SK-N-MC (cell line): ENCODE measurements at places on chromosomes 4 and X.

- no peak for DNase-seq
Measured at GRCh38 chrX:121151293-121151692, 103.9 kb downstream of the GLUD2 start.

GRCh38 chr4:102091656-102092055, 253.6 kb downstream of the SLC39A8 start:
- no peak for DNase-seq

DNA sequence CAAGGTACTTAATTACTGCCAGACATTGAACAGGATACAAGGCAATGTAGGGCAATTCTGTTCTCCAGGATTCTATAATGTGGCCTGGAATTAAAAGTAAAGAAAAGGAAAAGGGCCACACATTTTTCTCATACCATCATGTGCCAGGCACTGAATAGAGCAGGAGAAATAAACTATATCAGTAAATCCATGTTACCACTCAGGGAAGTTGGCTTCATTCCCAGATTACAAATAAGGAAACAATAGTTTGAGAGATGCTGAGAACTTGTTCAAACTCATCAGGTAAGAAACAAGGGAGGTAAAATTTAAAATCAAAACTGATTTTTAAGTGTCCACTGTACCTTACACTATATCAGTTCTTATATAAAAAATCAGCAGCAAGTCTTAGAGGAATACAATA, 645.0 kb upstream of the ATOH1 start:
- no peak for DNase-seq

DNA sequence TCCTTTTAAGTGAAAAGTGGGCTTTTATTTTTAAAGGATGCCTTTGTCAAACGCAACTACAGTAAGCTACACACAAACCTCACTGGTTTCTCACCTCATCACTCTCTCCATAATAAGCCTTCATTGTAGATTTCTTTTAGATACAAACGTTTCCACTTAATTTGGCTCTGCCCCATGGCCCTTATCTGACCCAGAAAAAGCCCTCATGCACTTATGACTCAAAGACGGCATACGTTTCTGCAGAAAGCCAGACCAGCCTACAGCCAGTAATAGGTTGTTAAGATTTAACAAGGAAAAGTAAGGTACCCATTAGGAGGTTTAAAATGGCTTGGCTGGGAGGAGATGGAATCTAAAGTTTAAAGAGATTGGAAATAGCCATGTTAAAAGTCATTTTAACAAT, 914.6 kb upstream of the INTU start:
- DNase-seq = no peak

DNA sequence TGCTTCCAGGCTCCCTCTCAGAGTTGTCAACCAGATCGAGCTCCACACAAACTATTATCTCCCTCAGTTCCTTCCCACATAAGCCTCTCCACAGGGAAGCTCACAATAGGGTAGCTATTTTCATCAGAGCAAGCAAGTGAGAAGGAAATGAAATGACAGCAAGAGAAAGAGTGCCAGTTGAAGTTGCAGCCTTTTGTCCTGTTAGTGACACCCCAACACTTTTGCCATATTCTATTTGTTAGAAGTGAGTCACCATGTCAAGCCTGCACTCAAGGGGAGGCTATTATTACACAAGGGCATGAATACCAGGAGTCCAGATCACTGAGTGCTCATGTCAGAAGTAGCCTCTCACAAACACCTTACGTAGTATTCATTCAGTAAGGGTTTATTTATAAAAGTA, 266.3 kb upstream of the NOCT start:
- no peak for DNase-seq
